ENCODE measurements at places on chromosomes 1 and 21. TPM values are rescaled to one million over a fixed set of nuclear protein-coding genes. Genes with fewer than 3 reads are reported as not detected.

- peak; percentile 1 for DNase-seq
These were observed 2.5 kb upstream of the TSPEAR start for GRCh38 chr21:44713846-44714245.

GRCh38 chr1:164683235-164683634, 124.3 kb downstream of the PBX1 start:
- DNase-seq: no peak

- DNase-seq: peak; percentile 64
These were observed 1.0 kb upstream of the EFNA1 start for GRCh38 chr1:155126556-155127104.

Gene MMEL1
- total RNA-seq: 4.0 TPM

GRCh38 chr1:206809504-206810084, 37.3 kb upstream of the IL10 start:
- DNase-seq: peak; percentile 33

Gene RPTN
- total RNA-seq: not detected

DNA sequence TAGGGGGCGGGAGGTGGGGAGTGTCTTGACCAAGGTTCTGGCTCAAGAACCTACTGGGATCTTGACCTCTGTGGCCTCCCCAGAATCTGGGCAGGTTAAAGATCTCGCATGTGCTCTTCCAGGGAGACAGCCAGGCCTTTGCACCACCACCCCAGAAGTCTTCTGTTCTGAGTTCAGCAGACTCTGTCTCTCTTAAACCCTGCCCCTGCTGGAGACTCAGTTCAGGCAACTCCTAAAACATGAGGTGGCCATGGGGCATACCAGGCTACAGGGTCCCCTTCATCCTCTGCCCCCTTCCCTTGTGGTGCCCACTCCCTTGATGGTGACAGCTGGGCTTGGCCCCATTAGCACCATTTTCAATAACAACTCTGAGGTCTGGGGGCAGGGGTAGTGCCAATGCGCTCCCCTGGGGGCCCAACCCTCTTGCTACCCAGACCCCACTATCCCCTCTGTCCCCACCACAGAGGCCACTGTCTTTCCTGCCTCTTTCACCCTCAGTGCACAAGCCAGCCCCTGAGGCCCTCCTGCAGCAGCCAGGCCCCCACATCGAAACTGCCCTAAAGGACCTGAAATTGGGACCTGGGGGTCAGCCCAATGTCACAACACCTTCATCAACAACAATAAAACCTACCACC, 132.7 kb upstream of the RUNX3 start:
- no peak for DNase-seq

DNA sequence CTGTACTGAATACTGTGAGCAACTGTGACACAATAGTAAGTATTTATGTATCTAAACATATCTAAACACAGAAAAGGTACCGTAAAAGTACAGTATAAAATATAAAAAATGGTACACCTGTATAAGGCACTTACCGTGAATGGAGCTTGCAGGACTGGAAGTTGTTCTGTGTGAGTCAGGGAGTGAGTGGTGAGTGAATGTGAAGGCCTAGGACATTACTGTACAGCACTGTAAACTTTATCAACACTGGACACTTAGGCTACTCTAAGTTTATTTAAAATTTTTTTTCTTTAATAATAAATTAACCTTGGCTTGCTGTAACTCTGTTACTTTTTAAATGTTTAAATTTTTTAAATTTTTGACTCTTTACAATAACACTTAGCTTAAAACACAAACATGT, 24.5 kb upstream of the SHCBP1L start:
- DNase-seq: no peak

- DNase-seq: no peak
These were observed 25.0 kb downstream of the RGS4 start for GRCh38 chr1:163094182-163094581.

Gene SLAMF7
- 13.9 TPM for total RNA-seq

DNA sequence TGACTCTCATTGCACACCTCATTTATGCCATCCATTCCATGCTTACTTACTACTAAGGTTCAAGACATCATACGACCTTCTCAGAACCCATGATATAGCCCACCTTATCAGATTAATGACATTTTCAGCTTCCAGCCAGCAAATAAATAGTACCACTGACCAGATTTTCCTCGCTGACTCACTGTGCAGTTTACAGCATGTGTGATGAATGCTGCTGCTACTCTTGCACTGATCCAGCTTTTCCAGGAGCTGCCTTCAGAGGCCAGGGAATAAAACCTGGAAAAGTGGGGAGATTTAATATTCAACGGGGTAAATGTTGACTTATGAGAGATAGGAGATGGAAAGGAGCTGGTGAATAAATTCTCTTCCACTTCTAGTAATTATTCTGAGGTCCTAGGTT, 247.1 kb downstream of the COL11A1 start:
- no peak for DNase-seq

Gene HRNR
- total RNA-seq: not detected

Data from kidney (tissue), 22 donors.